ENCODE measurements at places on chromosomes 3 and 15.

GRCh38 chr3:5510300-5510699 is 322.8 kb downstream of the EDEM1 start:
- no peak for DNase-seq

DNA sequence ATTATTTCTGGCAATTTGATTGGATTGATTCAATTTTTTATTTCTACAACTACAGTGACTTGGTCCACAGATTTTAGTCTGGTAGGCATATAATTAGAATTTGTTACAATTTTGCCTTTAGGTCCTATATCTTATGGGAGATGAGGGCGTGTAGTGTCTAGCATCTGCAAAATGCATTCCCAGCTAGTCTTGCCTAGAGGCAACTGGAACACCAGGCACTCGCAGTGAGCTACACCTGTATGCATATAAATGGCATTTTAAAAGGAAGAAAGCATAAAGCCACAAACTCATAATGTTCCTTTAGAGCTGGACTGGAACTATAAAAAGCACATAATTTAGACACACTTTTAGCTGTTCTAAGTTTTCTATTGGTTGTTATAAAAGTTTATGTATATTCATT is 17.9 kb upstream of the SPPL2A start:
- DNase-seq = no peak

GRCh38 chr3:31248563-31248992 is 284.1 kb upstream of the STT3B start:
- no peak for DNase-seq

DNA sequence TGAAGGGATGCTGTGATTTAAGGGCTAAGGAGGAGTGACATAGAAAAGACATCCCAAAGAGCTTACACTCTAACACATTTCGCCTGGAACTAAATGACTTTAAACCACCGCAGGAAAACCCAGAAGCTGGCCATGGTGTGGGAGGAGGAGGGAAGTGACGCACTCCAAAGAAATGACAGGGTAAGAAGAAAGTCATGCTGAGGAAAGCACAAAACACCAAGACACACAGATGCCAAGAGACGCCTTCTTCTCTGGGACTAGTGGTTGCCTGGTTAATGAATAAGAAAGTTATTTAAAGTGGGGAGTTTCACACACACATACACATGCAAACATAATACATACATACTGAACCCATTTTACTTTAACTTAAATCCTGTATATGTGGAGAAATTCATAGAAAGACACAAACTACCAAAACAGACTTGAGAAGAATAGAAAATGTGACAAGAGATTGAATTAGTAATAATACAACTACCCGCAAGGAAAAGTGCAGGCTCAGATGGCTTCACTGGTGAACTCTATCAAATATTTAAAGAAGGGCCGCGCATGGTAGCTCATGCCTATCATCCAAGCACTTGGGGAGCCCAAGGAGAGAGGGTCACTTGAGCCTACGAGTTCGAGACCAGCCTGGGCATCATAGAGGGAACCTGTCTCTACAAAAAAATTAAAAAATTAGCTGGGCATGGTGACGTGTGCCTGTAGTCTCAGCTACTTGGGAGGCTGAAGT is 125.5 kb downstream of the NSMCE3 start:
- DNase-seq = no peak

GRCh38 chr3:153595186-153595815 is 433.3 kb downstream of the RAP2B start:
- no peak for DNase-seq

DNA sequence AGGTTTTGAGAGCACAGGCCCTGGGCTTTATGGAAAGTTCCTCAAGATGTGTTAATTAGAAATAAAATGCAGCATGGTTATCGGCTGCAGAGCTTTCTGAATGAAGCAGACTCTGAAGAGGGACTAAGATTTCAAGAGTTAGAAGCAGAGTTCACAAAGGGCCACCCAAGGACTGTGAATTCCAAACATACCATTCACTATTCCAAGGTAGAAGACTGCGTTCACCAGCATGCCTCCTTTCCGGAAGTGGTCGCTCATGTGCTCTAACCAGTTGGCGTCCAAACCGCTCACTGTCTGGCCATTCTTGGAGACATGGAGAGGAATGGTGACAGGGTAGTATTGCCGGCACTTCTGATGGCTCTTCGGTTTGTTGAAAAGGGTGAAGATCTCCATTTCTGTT is 104.9 kb downstream of the OXNAD1 start:
- DNase-seq = no peak

GRCh38 chr15:64938192-64938591 is 26.5 kb downstream of the ANKDD1A start:
- no peak for DNase-seq

DNA sequence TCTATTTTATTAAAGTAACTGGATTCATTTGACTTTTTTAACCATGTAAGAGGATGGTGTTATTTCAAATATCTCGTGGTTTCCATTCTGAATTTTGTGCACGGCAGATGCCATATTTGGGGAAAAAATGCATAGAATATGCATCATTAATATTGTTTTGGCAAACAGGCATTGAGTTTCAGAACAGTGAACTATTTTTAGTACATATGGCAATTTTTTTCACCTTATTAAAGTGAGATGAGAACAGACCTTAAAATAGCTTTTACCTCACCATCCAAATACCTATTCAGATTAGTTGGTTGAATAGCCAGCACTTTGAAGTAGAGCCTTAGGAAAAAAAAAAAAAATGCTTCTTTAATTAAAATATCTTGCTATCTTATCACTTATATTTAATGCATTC is 117.3 kb upstream of the FLNB start:
- no peak for DNase-seq

- no peak for DNase-seq
These were observed 828 bp upstream of the VWA5B2 start for GRCh38 chr3:184228376-184229137.

- DNase-seq = no peak
These were observed 450.3 kb downstream of the IL5RA start for GRCh38 chr3:2659896-2660295.

- no peak for DNase-seq
These were observed 22.5 kb downstream of the MYZAP start for GRCh38 chr15:57614241-57614640.

GRCh38 chr3:186138272-186138981 is 29.5 kb upstream of the ETV5 start:
- no peak for DNase-seq

DNA sequence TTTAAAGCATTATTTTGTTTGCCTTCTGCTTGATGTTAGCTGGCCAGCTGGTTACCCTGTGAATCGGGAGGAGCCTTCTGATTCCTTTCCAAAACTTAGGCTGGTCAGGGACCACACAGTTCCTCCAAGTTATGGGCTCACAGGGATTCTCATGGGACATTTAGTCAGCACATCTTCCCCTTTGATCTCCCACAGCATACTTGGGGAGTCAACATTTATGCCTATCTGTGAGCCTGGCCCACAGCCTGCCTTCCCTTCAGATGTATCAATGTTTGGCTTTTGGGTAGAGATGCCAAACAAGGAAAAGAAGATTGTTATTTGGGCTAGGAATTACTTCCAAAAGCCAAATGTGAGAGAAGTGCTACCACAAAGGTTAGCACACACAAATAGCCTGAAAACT is 32.6 kb upstream of the DCP1A start:
- no peak for DNase-seq

DNA sequence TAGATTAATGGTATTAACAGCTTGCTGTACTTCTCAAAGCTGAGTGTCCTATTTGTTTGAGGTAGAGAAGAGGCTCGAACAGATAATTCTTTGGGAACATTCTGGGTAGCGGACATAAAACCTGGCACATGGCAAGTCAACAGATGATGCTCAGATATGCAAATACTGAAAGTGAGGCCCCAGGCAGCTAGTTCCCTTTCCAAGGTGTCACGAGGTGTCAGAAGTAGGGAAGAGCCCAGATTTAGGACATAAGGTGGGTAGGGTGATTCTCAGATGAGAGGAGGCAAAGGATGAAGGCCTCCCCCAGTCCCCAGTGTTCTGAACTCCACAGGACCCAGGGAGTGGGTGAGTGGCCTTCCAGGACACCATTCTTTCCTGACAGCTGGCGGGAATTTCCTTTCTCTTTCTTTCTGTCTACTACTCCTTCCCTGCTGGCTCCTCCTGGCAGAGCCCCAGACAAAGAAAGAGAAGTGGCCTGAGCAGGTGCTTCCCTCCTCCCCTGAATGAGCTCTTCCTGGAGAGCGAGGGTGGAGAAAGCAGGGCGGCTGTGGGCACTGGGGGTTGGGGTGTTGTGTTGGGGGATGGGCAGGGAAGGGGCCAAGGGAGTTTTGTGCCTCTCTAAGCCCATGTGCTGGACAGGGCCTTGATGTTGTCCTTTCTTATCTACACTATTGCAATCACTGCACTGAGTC is 87.5 kb downstream of the CORO2B start:
- DNase-seq = no peak

- DNase-seq = no peak
These were observed 17.4 kb downstream of the ABTB1 start for GRCh38 chr3:127690106-127690505.

DNA sequence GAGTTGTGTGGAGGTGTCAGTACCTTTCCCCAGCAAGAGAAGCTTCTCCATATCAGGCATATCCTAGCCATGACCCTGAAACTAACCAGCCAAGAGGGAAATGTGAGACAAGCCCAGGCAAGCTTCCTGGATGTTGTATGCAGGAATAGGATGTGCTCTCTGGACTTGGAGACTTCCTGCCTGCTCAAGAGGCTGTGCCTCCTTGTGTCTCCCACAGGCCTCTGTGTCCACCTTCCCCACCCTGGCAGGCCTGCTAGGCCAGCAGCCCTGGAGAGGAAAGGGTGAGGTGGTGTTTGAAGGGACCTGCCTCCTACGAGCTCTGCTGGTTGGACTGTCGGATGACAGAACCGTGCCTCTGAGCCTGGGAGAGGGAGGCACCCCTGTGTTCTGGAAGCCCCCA is 2.1 kb upstream of the DYNLT2B start:
- DNase-seq = no peak

GRCh38 chr15:44568338-44568737 is 31.4 kb downstream of the EIF3J start:
- no peak for DNase-seq

DNA sequence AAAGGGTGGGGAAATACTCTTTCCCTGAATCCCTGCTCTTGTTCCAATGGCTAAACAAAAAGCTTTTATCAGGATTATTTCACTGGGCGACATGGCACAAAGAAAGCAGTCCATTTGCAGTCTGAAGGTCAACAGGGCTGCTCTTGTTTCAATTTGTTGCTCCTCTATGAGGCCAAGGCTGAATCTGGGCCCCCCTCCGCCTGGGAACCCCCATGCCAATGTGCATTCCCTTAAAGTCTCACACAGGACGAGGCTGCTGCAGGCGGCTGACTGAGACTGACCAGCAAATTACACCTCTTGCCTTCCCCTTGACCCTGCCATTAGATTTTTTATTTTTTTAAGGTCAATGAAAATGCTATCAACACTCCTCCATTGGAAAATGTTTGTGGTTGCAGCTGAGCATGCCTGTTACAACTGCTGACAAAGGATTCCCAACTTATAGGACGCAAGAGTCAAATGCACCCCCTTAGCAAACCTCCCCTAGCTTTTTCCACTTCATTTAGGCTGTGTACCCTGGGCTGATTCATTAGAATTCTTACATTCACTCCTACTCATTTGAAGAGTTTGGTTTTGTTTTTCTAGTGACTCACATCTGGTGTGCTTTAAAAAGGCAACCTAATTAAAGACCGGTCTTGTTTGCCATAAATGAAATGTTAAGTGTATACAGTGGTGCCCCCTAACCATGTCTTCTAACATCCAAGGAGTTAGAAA is 60.8 kb upstream of the ARHGEF3 start:
- peak; percentile 23 for DNase-seq

- no peak for DNase-seq
These were observed 96.8 kb downstream of the ADAMTS17 start for GRCh38 chr15:100244796-100245486.

DNA sequence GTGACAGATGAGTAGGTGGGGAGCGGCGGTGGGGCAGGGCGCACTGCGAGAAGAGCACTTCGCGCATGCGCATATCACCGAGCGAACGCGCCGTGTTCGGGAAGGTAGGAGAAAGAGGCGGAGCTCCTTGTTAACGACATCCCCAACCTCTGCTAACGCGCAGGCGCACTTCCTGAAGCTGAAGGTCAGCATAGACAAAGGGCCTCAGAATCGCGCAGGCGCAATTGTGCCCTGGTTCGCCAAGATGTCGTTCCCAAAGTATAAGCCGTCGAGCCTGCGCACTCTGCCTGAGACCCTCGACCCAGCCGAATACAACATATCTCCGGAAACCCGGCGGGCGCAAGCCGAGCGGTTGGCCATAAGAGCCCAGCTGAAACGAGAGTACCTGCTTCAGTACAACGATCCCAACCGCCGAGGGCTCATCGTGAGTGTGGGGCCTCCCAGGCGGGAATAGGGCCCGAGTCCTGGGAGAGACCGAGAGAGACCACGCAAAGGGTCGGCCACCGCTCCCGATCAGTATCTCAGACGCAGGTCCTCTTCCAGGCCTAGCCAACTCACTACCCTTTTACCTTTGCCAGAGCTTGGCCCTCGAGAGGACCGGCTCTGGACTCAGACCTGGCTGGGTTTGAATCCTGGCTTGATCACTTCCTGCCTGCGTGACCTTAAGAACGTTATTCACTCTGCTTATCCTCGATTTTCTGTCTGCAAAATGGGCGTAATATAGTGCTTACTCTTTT is at the start of gene NDUFB4:
Gene NDUFB4 (plus strand): TSS at position 221 of the 737 bp plus-strand sequence. CDS start 24 bp downstream, at position 245.
- peak; percentile 95 for DNase-seq

GRCh38 chr3:126355251-126355650 is 2.0 kb downstream of the KLF15 start:
- DNase-seq = no peak

GRCh38 chr15:53323191-53323590 is 436.3 kb downstream of the WDR72 start:
- DNase-seq = no peak
